CD4-positive, alpha-beta T cell treated with Interleukin-4 for 4 hours (primary cell): ENCODE measurements at places on chromosomes 12 and 14.

DNA sequence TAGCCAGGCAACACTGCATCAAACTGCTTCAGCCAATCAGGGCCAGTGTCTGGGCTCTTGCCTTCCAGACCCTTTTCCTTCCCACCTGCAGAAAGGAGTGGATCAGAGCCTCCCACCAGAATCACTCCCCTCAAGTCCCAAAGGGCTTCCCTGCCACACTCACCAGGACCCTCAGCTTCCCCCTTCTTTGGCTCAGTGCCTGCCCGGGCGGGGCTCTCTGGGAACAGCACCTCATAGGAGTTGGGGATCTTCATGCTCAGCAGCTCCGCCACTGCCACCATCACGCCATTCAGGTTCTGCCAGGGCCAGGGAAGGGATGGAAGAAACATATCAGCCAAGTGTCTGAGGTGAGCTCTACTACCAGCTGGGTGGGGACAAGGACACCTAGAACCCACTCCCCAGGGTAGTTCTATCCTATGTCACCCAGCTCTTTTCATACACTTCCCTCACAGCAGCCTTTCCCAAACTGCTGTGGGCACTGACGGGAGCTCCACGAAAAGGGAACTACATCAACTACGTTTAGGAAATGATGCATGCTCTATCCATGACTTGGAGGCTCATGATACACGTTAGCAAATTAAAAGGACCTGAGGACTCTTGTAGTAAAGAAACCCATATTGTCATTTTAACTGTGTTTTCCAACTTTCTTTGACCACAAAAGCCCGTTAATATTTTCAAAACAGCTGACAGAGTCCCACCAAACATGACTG, 9.4 kb upstream of the PRKAG1 start:
- no peak for DNase-seq

DNA sequence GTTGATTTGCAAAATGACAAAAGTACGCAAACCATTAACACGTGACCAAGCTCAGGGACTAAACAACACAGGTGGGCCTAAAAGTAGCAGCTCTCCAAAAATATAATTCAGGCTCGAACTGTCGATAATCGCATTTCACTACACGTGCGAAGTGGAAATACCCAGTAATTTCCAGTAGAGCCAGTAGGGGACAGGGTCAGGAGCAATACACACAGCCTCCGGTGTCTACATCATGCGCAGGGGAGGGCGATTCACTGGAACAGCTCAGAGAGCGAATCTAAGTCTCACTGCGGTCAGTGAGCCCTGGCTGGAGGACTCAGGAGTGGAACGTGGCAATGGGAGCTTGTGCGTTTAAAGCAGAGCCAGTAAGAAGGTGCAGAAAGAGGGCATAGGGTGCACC, 40.4 kb downstream of the SETD3 start:
- DNase-seq: no peak

DNA sequence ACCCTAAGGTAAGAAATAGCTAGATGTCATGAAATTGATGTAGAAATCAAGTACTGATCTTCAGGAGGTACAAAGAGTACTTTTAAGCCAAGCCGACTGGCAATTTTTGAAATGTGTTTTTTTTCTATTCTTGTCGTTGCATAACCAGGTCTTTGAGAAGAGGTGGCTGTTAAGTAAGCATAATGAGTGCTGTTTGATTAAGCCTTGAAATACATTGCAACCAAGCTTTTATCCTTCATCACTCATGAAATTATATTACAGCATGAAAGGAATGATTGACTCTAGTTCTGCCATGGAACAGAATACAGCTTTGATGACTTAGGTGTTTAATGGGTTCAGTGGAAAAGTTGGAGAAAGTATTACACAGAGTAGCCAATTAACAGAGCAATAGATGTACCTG, 1720.2 kb upstream of the SEL1L start:
- no peak for DNase-seq

GRCh38 chr14:74575507-74575906, 36.5 kb downstream of the LTBP2 start:
- no peak for DNase-seq

GRCh38 chr14:52553671-52554575, 1.3 kb downstream of the GPR137C start:
- DNase-seq: peak; percentile 83

DNA sequence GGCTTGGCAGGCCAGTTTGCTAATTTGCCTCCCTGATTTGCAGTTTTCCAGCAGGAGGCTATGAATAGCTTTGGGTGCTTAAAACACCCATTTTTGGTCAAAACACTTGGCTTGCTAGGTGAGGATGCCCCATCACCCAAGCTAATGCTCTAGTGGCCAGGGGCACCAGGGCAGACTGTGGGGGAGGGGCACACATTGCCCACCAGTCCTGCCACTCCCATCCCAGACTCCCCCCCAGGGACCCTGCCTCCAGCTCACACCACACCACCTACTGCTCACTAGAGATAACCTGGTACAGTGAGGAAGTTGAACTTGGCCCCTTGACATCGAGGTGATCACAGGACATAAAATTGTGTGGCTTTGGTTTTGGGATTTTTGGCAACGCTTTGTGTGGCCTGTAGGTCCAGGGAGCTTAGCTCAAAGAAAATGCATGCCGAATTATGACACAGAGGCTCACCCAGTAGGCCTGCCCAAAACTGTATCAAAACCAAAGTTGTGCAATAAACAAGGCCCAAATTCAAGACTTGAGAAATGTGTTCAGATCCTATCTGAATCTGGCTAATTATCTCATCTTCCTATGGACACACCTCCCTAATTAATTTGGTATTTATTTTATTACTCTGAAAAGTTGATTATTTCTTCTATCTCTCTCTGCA, 4.3 kb downstream of the NUAK1 start:
- no peak for DNase-seq

- no peak for DNase-seq
Observed at GRCh38 chr12:80195074-80195726, 95.9 kb downstream of the OTOGL start.

GRCh38 chr12:31815096-31815495, 86.3 kb upstream of the AMN1 start:
- no peak for DNase-seq

DNA sequence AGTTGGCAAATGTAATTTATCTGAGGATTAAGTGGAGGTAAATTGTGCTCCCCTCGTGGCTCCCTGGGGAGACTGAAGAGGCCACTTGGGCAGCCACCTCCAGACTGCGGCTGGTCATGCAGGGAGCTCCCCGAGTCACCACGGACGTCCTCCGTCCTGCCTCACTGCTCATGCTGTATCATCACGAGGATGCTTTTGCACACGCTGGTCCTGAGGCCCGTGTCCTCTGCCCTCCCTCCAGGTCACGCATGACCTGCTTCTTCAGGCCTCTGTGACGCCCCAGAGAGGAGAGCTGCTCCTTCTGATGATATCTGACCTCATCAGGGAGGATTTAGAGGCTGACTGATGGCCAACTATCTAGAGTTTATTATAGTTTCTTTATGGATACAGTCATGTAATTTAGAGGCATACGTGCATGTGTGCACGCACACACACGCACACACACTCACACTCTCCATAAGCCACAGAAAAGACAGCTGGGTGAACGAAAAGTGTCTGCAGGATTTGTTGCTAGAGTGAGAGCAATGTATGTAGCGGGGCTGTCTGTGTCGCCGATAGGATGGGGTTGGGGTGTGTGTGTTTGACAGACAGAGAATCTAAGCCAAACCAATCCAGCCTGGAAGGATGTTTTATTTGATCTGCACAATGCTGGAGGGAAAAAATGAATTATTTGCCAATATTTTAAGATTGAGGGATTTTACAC, 160.0 kb downstream of the ADGRD1 start:
- no peak for DNase-seq

- no peak for DNase-seq
Observed at GRCh38 chr14:59377491-59377890, 87.7 kb downstream of the GPR135 start.

DNA sequence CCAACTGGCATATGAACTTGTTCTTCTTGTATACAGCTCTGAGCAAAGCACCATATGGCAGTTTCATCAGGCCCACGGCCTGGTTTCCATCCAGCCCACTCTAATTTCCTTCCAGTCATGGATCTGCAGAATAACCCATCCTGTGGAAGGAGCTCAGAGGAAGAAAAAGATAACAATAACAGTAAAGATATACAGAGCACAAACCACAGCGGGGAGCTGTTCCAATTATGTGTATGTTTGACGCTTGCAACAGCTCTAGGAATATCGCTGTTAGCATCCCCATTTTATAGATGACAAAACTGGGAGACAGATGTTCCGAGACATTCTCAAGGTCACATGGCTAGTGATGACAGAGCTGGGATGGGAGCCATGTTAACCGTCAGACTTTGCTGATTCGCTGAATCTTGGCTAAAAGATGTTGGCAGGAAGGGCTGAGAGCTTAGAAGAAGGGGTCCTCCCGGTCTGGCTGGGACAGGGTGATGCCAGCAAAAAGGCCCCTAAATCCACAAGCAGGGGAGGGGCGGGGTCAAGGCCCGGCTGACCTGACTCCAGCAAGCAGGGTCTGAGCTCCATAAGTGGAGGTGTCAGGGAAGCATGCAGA, 34.4 kb upstream of the CIPC start:
- DNase-seq: no peak

DNA sequence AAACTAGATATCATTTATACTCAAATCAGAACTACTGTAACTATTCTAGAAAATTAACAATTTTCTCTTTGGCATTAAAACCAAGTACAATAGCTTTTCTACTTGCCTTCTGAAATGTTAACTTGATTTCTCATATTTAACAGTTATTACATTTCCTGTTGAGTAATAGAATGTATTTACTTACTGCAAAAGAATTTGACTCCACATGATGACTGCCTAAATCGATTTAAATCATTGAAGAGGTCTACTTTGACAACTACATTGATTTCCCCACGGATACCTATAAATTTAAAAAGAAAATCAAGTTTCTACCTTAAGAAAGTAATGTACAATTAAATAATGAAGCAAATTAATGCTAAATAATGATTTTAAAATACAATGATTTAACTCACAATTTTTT, 18.9 kb downstream of the C2CD5 start:
- no peak for DNase-seq

- DNase-seq: peak; percentile 4
Observed at GRCh38 chr14:81062816-81063215, 107.4 kb downstream of the TSHR start.

DNA sequence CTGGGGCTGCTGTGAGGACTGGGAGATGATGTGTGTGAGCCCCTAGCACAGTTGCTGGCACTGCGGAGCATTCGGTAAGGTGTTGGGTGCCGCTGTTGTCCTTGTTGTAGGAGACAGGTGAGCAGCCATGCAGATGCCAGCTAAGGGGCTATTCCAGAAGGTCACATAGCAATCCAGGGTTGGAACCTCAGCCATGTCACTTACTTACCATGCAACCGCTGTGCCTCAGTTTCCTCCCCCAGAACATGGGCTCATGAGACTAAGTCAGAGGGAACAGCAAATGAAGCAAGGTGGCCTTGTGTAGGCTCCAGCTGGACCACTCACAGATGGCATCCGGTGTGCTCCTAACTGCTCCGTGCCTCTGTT, 13.2 kb downstream of the DTX1 start:
- no peak for DNase-seq

GRCh38 chr12:112798048-112798760, 6.7 kb downstream of the RPH3A start:
- no peak for DNase-seq

DNA sequence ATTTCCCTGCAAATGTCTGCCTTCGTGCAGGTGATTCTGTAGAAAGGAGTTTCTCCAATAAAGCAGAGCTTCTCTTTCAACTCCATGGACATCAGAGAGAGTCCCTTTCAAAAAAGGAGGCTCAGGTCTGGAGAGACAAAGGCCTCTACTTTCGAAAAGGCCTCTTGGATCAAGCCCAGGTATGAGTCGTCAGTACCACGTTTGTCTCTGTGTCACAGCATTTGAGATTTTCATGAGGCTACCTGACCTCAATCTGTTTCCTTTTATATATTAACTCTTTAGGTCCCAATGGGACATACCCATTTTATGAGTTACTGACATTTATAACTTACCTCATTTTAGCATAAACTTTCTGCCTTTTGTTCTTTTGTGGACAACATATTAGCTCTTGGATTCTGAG, 290.8 kb downstream of the RPAP3 start:
- no peak for DNase-seq

DNA sequence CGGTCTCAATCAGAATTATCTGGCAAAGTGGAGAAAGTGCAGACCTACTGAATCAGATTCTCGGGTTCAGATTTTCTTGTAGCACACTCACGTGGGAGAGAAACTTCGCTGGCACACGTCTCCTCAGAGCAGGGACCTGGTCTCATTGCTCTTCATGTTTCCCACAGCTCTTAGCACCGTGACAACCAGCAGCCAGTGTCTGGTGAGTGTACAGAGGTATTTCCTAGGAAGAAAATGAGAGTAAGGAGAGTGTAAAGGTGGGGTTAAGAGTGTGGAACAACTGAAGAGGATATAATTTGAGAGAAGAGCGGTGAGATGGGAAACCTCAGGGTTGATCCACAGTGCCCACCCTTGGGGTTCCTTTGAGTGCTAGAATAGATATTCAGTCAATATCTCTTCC, 89.2 kb downstream of the ARF6 start:
- no peak for DNase-seq

DNA sequence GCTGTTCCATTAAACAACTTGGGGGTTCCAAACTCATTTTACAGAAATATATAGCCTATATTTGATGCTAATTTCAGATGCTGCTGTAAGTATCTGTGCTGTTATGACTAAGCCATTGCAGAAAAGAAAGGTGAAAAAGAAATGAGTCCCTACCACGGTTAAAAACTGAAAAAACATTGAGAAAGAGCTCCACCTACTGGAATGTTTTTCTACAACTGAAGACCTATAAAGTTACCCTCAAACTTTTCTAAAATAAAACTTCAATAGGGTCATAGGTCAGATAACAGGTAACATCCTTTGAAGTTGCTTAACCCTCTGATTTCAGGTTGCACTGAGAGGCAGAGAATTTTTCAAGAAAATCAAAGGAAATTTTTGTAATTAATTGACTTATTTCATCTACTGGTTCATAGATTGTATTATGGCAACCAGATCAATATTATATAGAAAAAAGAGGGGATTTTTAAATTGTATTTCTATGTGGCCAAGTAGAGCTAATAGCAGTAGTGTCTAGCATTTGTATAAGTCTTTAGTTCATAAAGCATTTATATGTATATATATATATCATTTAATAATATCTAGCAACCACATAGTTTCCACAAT, 279.9 kb downstream of the RPS29 start:
- peak; percentile 2 for DNase-seq

DNA sequence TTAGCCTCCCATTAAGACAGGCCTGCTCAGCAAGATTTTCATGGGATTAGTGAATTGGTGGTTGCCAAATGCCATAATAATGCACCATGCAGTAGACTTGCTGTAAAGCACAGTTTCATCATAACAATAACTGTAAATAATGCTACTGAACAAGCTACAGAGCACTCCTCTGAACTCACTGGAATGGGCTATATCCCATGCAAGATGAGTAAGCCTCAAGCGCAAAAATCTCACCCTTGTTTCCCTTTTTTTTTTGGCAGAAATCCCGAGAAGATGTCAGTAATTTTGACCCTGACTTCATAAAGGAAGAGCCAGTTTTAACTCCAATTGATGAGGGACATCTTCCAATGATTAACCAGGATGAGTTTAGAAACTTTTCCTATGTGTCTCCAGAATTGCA, 145.9 kb upstream of the HIF1A start:
- DNase-seq: no peak
